ENCODE measurements at places on chromosomes 3 and 15. TPM values are rescaled to one million over a fixed set of nuclear protein-coding genes. Genes with fewer than 3 reads are reported as not detected.
A peak's percentile ranks its signal among the peaks of the same experiment; 100 is the strongest.

DNA sequence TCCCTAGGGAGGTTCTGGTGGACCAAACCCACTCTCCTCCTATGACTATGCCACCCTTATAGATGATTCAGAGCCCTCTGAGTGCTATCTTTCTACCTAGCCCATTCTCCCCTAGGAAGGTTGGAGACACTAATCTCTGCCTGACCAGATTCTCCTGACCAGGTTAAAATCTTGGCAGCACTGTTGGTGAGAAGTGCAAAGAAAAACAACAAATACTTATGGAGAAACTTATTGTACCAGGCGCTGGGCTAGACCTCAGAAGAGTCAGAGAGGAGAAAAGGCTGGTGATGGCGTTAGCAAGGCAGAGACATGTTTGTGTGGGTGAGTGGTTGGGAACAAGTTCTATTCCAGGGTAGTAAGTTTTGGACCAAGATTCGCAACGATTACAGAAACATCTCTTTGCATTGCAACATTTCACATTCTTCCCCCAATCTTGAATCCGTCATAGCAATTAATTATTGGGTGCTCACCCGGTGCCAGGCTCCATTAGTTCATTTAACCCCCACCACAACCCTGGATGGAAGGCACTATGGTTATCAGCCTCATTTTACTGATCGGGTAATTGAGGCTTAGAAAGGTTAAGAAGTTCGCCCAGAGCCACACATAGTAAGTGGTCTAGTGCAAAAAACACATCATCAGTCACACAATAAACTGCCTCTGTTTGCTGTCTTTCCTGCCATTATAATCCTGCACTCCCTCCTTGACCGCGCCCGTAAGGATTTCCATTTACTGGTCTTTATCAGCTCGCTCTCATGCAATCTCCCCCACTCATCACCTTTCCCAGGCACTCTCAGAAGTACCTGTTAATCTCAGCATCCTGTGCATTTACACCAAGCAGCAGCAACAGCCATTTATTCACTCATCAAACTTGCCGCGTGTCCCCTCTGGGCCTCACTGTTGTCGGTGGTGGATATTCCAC is 655 bp upstream of the TSPAN3 start:
- ATAC-seq = no peak

- no peak for ATAC-seq
These were observed 229.1 kb upstream of the CBLB start for GRCh38 chr3:106097817-106098435.

GRCh38 chr15:38486936-38487335 is 33.0 kb downstream of the FAM98B start:
- no peak for ATAC-seq

GRCh38 chr15:67004142-67004541 is 61.3 kb upstream of the SMAD3 start:
- no peak for ATAC-seq

DNA sequence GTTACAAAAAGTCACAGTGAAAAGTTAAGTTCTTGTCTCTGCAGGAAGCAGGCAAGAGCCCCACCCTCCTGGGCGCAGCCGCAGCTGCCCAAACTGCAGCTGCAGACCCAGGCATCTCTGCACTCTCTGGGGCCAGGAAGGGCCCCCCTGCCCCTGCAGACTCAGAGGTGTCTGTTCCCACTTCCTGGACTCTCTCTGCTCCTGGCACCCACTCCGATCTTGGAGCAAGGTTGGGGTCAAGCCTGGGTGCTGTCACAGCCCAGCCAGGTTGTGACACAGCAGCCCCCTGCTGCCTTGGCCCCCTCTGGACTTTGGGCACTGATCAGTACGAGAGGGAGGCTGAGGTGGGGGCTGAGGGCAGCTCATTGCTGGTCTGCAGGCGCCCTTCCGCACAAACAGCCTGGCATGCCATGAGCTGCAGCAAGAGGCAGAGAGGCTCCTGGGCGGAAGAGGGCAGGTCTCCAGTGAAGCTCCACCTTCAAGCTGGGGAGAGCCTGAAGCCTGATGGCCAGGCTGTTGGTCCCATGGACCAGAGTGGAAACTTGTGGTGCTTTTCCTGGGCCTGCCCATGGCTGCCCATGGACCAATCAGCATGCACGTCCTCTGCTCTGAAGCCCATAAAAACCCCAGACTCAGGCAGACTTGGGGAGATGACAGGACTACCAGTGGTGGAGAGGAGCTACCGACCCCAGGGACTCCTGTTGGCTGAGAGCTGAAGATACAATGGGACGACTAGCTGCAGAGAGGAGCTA is 42.9 kb upstream of the LRRFIP2 start:
- ATAC-seq = no peak

GRCh38 chr3:50524746-50525145 is 21.3 kb upstream of the CACNA2D2 start:
- no peak for ATAC-seq

DNA sequence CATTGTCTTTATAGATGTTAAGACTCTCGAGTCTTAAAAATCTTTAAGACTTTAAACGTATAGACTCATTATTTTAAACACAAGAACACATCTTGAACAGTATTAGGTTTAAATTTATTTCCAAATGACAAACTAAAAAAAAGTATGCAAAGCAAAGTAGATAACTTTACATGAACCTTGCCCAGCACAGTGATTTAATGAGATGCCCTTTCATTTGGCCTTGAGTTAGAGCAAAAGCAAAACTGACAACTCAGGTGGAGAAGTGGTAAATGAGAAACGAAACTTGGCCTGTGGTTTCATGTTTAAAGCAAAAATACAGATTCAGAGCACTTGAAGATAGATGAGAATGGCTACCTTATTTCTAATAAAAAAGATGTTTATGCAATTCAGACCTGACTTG is 8.6 kb downstream of the GPR15 start:
- no peak for ATAC-seq

- ATAC-seq = no peak
These were observed 61.4 kb upstream of the TRPM1 start for GRCh38 chr15:31162721-31163510.

GRCh38 chr3:124360155-124360554 is 368.2 kb upstream of the ROPN1 start:
- ATAC-seq = no peak

DNA sequence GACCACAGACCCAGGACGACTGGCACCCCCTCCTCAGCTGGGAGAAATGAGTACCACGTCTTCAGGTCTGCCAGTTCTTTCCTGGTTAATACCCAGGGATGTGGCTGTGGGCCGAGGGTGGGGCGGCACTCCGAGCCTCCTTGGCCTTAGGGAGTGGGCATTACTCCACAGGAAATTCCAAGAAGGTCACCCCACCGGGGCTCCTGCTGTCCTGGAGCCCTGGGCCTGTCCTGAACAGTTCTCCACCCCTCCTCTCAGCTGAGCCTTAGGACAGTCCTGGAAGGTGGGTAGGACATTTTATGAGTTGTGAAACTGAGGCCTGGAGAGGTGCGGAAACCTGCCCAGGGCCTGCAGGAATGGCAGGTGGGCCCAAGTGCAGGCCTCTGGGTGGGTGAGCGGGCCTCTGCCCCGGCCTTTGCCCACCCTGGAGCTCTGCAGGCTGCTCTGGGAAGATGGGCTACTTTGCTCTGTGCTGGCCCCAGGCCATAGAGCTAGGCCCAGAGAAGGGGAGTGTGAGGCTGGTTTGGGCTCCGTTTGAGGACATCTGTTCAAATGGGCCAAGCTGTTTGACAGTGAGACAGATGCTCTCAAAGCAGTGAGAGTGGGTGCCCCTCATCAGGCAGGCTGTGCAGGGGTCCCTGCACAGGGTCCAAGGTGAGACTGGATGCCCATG is 103.1 kb downstream of the TMEM266 start:
- ATAC-seq = peak; percentile 24

GRCh38 chr3:59425371-59425770 is 375.5 kb upstream of the CFAP20DC start:
- peak; percentile 56 for ATAC-seq

GRCh38 chr15:39180030-39180429 is 400.8 kb upstream of the THBS1 start:
- no peak for ATAC-seq

GRCh38 chr3:7144697-7145308 is 283.9 kb downstream of the GRM7 start:
- no peak for ATAC-seq

GRCh38 chr3:19885468-19885867 is 48.5 kb downstream of the EFHB start:
- ATAC-seq = no peak

GRCh38 chr15:69979783-69980182 is 117.9 kb downstream of the TLE3 start:
- no peak for ATAC-seq

Gene SLC24A5
- total RNA-seq = not detected

Gene SERPINI2
- not detected for total RNA-seq

GRCh38 chr3:46466273-46466672 is 1.6 kb upstream of the LTF start:
- ATAC-seq = no peak

DNA sequence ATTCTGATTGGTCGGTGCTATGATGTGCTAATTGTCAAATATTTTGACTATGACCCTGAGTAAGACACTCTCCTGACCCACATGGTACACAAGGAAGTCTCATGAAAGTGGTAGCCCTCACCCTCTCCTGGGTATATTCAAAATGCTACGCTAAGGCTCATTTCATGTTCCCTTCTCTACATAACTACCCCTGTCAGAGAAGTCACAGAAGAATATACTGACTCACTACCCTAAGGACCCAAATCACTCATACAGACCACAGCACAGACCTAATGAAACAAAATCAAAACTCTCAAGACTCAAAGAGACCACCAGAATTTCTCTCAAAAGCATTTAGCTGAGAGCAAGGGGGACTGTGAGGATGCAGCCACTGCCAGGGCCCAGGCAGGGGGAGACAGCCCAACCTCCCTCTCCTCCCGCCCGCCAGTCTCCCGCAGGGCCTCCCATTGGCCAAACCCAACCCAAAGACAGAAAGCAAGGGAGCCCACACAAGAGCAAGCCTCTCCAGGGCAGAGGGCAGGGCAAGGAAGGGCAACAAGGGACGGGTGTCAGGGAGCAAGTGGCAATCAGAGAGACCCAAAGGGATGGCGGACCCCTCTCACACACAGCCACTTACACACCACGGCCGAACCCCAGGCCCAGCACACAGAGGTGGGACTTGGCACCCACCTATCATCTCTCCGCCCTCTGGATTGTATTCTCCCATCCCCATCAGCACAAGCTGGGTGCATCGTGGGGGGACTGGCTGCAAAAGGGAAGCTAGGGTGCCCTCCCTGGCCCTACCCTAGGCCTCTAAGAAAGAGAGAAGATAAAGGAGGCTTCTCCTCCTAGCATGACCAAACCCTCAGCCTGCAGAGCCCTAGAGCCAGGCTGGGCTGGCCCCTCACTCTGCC is 41.6 kb downstream of the MEGF11 start:
- ATAC-seq = no peak

Gene MLF1
- 8.1 TPM for total RNA-seq

DNA sequence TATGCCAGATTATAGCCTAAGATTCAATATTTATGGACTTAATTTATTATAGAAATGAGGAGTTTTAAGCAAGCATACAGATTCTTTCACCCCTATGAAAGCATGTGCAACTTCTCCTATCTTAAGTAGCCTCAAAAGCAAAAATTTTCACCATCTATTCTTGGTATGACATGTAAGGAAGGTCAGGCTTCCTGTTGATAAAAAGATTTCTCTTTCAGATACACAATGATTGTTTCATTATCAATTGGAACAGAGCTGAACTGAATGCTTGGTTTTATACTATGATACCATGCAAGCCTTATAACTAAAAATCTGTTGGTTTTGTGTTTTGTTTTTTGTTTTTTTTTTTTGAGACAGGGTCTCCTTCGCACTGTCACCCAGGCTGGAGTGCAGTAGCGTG is 3.9 kb downstream of the GRK7 start:
- ATAC-seq = no peak

- no peak for ATAC-seq
These were observed 22.5 kb upstream of the SEMA3F start for GRCh38 chr3:50132421-50133282.

DNA sequence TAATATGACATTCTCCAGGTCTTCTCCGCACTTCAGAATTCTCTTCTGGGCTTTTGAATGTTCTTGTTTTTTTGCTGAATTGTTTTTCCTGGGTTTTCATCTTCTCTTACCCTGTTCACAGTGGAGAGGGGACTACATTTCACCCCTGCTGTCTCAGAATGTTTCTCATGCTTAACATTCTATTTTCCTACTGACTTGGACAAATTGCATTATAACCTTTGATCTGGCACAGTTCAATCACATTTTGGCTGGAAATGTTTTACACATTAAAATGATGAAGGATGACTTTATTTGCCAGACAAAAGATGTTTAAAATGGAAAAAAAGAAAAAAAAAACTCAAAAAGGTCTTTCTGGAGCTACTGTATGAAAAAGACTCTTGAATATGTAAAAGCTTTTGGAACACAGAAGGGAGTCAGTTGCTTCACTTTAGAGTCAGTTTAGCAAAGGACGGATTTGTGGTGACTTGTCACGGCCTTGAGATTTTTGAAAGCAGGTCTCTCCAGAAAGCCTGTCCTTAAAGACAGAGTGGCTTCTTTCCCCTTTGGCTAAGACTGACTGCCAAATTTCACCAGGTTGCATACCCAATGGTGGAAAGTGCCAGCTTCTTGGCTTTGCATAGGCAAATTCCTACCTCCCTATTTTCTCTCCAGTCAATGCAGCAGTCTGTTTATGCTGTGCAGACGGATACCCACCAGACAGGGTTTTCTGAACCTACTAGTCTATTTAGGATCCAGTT is 401.0 kb upstream of the TBL1XR1 start:
- no peak for ATAC-seq

DNA sequence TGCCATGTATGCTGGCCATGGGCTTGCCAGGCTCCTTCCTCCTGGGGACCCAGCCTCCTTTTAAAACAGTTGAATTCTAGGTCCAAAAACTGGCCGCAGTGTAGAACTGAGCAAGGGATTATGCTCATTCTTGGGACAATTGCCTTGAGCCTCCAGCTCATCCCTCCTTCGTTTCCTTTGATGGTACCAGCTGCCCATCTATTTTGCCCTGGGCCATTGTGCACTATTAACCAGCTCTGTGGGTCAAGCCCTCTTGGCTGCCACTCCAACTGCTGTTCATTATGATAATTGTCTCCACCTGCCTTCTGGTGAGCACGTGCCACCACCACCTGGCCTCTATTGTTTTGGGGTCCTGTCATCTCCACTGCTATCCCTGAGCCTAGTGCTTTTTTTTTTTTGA is 75.8 kb upstream of the SYN2 start:
- ATAC-seq = no peak

DNA sequence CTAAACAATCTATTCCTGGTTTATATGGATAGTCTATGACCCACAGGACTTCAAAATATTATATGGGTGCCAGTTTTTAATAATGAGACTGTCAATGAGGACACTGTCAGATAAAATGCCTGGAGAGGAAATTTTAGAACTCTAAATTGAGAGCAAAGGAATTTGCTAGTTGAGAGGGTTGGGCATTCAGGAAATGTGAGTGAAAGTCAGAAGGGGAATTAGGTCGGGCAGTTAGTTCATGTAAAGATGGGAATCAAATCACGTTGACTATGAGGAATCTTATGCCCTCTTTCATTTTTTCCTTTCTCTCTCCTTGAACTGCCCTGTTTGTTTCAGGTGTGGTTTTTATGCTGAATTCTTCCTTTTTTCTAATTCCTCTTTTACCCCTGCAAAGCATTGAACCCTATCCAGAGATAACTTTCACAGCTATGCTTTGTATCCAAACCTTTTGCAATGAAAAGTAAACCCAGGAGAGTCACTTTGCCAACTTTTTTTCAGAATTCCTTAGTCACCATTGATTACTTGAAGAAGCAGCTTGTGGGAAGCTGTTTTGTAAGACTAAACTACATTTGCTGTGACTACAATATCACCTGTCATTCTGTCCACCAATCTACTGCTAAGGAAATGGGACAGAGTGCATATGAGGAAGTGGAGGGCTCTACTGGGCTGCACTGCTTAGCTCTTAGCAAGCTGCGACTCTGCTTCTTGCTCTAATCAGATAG is 27.8 kb downstream of the CHP1 start:
- ATAC-seq = no peak
